Dermis lymphatic vessel endothelial cell (primary cell): ENCODE measurements at places on chromosomes 2 and 18. TPM values are rescaled to one million over a fixed set of nuclear protein-coding genes. Genes with fewer than 3 reads are reported as not detected.

The ACVR1C gene
- 0.09 TPM in 1 of 2 replicates, not detected in the other for total RNA-seq

The GPBAR1 gene
- 0.09 TPM in 1 of 2 replicates, not detected in the other for total RNA-seq

The STPG4 gene
- 0.11 and 0.17 TPM in 2 replicates for total RNA-seq

The CYP26B1 gene
- total RNA-seq: under 0.01 TPM in 1 of 2 replicates, not detected in the other

The UPP2 gene
- total RNA-seq: not detected in 2 replicates

The SERPINB13 gene
- not detected in 2 replicates for total RNA-seq

The TMEM247 gene
- total RNA-seq: not detected in 2 replicates

The RNF152 gene
- total RNA-seq: 126 and 189 TPM in 2 replicates

The MAP3K19 gene
- not detected in 2 replicates for total RNA-seq
